ENCODE measurements at places on chromosomes 16 and 17. TPM values are rescaled to one million over a fixed set of nuclear protein-coding genes. Genes with fewer than 3 reads are reported as not detected.

The HID1 gene
- 17.5 TPM for total RNA-seq

The EFNB3 gene
- 1.4 TPM for total RNA-seq

The KRT20 gene
- total RNA-seq = 0.27 TPM

The PRSS8 gene
- 1.1 TPM for total RNA-seq

The ST6GALNAC1 gene
- not detected for total RNA-seq

The EPOP gene
- 12.9 TPM for total RNA-seq

The SULT1A1 gene
- 6.1 TPM for total RNA-seq

The DRC3 gene
- total RNA-seq = 1.4 TPM

The MAPT gene
- total RNA-seq = 2.1 TPM

The HYDIN gene
- total RNA-seq = 0.61 TPM

The PAGR1 gene
- 38.6 TPM for total RNA-seq

The PIRT gene
- total RNA-seq = not detected

The ZDHHC1 gene
- 6.9 TPM for total RNA-seq

The CALB2 gene
- 6.3 TPM for total RNA-seq

The MPP3 gene
- 15.7 TPM for total RNA-seq

The CIAO3 gene
- total RNA-seq = 25.3 TPM

The SLC4A1 gene
- not detected for total RNA-seq

The RHBDF1 gene
- total RNA-seq = 26.3 TPM

The CES5A gene
- not detected for total RNA-seq

The KRTAP1-1 gene
- not detected for total RNA-seq

The ZSCAN10 gene
- total RNA-seq = 0.33 TPM

The C1QTNF1 gene
- 53.9 TPM for total RNA-seq

The CCDC154 gene
- 0.05 TPM for total RNA-seq

The EPX gene
- not detected for total RNA-seq

The TMC6 gene
- 12.0 TPM for total RNA-seq

The SSTR5 gene
- total RNA-seq = 0.49 TPM

The ZNF469 gene
- total RNA-seq = 9.6 TPM

The PLLP gene
- total RNA-seq = 1.4 TPM

The TMEM220 gene
- 4.2 TPM for total RNA-seq

The IRF8 gene
- 0.53 TPM for total RNA-seq

The ZFP3 gene
- 1.0 TPM for total RNA-seq

The VMO1 gene
- total RNA-seq = 1.4 TPM

The HASPIN gene
- total RNA-seq = 15.5 TPM

The C16orf89 gene
- total RNA-seq = not detected

The PYY gene
- not detected for total RNA-seq

The OR2C1 gene
- total RNA-seq = not detected

The PABPN1L gene
- total RNA-seq = not detected

The KRT40 gene
- not detected for total RNA-seq

The CIITA gene
- total RNA-seq = 0.05 TPM
